ENCODE measurements at places on chromosomes 5 and 9.

- DNase-seq = peak; percentile 29
Observed at GRCh38 chr5:179858241-179858585, 404 bp downstream of the MRNIP start.

GRCh38 chr9:122929796-122930354 lies 1.4 kb downstream of the ZBTB26 start:
- DNase-seq = no peak

DNA sequence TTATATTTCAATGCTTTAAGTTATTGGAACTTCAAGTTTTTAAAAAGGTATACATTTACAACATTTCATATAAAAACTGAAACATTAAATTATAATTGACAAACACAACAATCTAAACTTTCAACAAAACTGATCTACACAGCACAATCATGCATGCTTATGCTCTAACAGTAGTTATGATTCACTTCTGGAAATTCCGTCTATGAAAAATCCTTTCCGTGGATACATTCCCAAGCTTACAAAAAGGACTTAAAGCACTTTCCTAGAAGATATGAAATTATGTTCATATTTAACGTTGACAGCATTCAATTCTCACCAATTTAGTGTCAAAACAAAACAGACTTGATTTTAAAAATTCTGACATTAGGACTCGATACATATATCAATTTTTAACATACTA lies 3.7 kb downstream of the HNRNPH1 start:
- no peak for DNase-seq

GRCh38 chr9:105860516-105860915 lies 166.2 kb downstream of the TMEM38B start:
- no peak for DNase-seq

GRCh38 chr9:29078063-29078666 lies 1504.9 kb upstream of the C9orf72 start:
- no peak for DNase-seq

DNA sequence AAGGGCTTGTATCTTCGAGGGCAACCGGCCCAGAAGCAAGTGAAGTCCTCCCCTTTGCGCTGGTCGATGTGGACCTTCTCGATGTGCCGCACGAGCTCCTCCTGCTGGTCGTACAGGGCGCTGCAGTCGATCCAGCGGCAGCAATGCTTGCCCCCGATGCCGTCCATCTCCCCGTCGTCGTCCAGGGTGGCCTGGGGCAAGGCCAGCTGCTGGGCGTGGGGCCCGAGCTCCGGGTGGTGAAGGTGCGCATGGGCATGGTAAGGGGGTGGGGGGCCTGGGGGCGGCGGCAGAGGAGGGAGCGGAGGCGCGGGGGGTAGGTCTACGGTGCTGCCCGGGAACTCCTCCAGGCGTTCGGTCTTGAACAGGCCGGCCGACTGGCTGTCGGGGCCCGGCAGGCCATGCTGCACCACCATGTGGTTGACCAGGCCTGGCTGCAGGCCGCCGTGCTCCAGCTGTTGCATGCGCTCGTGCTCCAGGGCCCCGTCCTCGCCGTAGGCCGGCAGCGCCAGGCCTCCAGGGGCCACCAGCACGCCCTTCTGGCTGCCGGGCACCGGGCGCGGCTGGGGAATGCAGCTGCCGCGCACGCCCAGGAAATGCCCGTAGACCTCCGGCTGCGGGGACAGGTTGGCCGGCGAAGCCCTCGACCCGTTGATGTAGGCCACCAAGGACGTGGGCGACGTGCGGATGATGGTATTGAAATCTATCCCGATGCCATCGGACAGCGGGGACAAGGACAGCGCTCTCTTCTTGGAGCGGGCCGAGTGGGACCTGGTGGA lies 181.8 kb downstream of the GLIS3 start:
- no peak for DNase-seq

- DNase-seq = no peak
Observed at GRCh38 chr5:176620333-176620981, 9.9 kb downstream of the SNCB start.

- no peak for DNase-seq
Observed at GRCh38 chr5:92518318-92518904, 1062.6 kb downstream of the NR2F1-AS1 start.

DNA sequence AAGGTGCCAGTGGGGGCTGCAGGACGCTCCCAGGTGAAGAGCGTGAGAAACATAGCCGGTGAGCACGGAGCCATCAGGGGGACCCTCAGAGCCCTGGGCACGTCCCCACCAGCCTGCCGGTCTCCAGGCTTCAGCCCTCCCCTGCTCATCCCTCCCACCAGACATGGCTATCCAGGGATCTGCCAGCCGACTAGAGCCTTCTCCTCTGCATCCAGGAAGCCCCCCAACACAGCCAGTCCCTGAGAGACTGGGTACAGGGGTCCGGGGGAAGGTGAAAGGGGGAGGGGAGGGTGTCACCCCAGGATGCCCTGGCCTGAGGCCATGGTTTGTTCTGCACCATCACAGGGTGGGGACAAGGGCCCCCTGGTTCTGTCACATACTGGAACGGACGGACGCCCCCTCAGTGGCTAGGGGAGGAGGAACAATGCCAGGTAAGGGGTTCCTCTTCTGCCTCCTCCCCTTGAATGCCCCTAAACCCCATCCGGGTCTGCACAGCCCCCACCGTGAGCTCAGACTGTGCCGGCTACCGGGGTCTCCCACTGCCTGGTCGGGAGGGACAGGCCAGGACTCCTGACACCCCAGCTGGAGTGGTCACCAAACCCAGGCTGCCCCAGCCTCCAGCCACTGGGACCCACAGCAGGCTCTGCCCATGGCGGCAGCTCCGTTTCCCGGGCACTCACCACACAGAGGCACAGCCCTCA lies 34.3 kb downstream of the NACC2 start:
- no peak for DNase-seq

DNA sequence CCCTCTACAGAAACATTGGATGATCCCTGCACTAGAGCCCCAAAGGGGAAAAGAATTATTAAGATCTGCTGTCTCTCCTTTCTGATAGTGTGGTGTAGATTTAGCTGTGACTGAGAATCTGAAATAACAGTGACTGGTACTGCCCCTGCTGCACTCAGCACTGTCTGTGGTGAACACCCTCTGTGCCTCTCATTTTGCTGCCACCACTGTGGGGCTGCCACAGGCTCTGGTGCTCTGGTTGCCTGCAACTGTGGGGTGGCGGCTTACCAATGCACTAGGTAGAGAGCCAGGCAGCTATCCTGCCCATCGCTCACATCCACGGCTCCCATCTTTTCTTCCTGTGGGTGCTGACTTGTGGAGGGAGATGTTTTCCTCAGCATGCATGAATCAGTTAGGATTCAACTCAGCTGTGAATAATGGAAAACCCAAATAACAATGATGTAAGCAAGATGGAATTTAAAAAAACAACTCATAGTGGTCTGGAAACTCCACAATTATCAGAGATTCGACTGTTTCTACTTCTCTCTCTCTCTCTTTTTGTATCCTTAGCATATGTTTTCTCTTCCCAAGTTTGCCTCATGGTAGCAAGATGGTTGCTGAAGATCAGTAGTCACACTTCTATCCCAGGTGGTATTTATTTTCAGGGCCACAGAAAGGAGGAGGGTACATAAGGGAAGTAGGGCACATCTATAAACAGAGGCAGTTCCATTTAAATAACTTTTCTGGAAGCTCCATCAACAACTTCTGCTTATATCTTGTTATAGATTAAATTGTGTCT lies 99.8 kb upstream of the DAP start:
- no peak for DNase-seq

DNA sequence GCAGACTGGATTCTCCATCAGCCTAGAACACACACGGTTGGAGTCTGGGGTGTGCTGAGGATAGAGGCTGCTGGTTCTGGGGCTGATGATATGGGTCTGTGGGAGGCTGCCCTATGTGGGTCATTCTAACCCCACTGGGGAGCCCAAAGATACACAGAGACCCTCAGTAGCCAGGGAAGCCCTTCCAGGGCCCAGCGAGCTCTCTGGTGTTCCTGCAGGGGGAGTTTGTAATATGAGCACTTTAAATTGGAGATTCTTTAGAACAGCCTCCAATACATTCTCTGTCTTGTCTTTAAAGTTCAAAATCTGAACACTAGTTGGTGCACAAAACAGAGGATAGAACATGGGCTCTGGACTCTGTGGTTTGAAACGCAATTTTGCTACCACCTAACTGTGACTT lies 2.4 kb downstream of the ACTL7A start:
- DNase-seq = no peak

DNA sequence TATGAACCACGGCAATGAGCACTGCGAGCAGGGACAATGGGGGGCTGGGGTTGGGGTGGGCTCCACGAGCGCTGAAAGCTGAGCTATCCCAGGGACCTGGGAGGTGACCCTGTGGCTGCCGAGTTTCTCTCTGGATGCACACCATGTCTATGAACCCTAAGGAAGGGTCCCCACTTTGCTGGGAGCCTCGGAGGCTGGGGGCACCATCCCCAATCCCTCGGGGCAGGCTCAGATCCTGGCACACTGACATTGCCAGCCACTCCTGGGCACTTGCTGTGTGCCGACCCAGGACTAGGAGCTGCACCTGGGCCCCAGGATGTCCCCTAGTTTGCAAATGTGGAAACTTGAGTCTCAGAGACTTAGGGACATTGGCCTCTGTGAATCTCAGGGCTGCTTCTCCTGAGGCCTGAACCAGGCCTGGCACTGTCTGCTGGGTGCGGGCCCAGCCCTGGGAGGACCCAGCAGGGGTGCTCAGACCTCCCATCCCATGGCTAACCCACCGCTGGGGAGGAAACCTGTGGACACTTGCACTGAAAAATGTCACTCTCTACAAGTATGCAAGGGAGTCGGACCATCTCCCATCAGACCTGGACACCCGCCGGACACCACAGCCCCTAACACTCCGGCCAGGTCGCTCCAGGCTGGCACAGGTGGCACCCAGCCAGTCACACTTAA lies 13.0 kb upstream of the CAMSAP1 start:
- no peak for DNase-seq

GRCh38 chr5:164009621-164010020 lies 504.2 kb downstream of the MAT2B start:
- no peak for DNase-seq
